Chondrocyte (in vitro differentiated cells): ENCODE measurements at places on chromosomes 11 and 22.

DNA sequence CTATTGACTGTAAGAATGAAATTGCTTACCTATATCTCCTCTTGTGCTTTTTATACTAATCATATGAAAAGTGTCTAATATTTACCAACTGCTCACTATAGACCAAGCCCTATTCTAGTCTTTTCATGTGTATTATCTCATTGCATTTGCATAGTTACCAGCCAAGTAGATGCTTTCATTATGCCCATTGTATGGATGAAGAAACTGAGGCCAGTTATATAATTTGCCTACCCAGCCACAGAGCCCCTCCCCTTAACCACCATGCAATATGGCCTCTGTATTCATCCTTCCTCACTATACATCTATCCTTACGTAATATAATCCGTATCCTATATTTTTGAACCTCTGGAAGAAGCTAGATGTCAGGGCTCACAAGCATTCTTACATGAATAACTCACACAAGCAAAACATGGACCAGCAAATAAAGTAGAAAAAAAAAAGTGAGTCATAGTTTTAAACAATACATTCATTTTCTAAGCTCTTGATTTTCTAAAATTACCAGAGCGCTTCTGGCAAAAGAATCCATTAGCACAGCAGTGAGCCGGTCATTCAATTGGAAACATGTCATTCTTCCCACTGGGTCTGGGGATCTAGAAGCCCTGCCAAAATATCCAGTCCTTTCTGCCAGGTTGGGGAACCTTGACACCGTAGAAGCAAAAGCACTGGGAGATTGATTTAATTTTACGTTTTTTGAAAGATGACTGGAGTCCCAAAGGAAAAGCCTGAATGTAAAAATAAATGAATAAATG is 80.0 kb downstream of the C11orf91 start:
- no peak for DNase-seq

DNA sequence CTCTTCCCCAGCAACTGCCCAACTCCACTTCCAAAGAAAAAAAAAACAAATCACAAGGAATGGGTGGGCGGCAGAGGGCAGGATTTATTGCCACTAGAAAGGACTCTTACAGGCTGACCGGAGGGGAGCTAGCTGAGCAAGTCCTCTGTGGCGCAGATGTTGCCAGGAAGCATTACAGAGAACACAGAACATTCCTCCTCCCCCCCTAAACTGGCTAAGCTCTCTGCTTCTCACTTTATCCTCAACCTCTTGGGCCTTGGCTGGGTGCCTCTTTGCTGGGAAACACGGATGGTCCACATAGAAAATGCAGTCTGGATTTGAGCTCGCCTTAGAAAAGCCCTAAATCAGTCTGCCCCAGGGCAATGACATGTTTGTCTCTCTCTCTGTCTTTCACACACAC is 12.6 kb upstream of the FJX1 start:
- no peak for DNase-seq

DNA sequence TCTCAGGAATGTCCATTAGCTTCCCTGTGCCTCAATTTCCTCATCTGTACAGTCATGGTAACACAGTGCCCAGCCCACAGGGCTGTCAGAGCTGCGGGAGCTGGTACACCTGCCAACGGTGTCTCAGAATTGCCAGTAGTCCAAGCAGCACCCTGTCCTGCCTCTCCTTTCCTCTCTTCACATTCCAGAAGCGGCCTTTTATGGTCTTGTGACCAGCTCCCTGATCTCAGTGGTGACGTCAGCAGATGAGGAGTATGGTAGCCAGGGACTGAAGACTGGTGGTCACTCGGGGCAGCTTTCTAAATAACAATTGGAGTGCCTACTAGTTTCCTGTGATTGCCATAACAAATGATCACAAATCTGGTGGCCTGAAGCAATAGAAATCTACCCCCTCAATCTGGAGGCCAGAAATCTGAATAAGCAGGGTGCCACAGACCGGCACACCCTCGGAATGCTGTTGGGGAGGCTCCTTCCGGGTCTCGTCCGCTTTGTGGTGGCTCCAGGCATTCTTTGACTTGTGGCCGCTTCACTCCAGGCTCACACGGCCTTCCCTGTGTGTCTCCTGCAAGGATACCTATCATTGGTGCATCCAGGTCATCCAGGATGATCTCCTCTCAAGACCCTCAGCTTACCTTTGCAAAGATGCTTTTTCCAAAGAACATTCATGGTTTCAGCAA is 2.1 kb downstream of the FADD start:
- peak; percentile 62 for DNase-seq

DNA sequence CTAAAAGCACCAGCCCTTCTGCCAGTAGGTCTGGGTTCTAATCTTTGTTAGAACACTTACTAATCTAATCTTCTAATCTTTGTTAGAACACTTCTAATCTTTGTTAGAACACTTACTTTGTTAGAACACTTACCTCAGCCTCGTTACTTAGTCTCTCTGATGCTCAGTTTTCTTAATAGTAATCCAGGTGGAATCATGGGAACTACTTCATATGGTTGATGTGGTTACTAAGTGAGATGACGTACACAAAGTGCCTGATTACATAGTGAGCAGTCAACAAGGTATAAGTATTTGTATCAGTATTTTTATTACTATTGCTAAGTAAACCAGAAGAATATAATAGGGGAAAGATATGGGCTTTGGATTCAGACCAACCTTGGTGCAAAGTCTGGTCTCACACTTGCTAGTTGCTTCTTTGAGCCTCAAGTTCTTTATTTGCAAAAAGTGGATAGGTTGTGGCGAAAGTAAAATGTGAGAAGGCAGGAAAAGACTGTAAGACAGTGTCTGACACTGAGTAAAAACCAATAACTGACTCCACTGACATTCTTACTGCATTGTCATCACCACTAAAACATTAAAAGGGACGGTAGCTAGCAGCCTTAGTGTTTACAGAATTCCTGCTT is 83.7 kb downstream of the TRAF6 start:
- DNase-seq = no peak

- DNase-seq = no peak
These were observed 1.9 kb downstream of the BID start for GRCh38 chr22:17772249-17772957.

- peak; percentile 67 for DNase-seq
These were observed at the start of gene PDGFD for GRCh38 chr11:104164028-104164520. PDGFD (minus strand) TSS chr11:104164147.

- DNase-seq = no peak
These were observed 113.9 kb downstream of the ARL14EP start for GRCh38 chr11:30436801-30437200.

DNA sequence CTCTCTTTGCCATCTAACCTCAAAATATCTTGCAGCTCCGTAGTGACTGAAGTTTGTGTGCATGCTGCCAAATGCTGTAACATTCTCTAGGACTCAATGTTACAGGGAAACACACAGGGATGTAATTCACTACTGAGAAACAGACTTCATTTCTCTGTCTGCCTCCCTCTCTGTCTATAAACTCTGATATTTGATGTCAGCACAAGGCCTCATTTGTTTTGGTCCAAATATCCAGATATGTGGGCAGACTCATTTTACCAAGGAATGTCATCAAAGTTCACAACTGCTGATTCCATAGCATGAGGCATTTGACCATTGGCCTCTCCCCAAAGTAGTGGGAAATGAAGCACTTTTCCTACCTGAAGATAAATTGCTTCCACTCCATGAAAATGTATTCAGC is 2.5 kb upstream of the PRRG4 start:
- no peak for DNase-seq
